Fibroblast of skin of right biceps (primary cell): ENCODE measurements at places on chromosomes 7 and 10.

- no peak for DNase-seq
Observed at GRCh38 chr10:73971636-73972354, 26.1 kb upstream of the VCL start.

DNA sequence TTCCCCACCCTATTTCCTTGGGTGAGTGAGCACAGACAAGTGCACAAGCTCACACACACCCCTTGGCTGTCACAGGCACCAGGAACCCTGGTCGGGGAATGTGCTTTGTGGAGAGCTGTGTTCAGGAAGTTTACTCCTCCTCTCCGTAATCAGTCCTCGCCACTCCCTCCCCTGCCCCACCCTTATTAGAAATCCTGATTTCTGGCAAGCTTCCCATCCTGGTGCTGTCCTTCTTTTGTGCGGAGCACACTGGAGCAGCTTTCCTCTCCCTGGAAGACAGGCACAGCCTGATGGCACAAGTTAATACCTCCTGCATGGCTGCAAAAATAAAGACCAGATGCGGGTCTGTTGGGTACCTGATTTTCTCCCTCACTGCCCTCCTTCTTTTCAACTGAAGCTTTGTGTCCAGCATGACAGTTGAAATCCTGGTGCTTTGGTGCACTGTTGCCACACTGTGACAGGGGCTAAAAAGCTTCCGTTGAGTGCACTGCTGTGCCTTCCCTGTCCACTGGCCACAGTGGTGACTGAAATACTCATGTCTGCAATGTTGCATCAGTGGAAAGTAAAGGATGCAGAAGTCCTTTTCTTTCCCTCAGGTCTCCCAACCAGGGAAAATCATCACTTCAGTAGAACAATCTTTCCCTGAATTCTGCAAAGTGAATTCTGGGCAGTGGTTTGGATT is 55.0 kb downstream of the LRRC4 start:
- DNase-seq: no peak

GRCh38 chr10:64430690-64431323 is 909.6 kb downstream of the REEP3 start:
- DNase-seq: peak; percentile 27

GRCh38 chr10:71754562-71754961 is 18.8 kb downstream of the VSIR start:
- no peak for DNase-seq

GRCh38 chr7:99731638-99732374 is 3.2 kb downstream of the CYP3A7 start:
- DNase-seq: no peak

- DNase-seq: no peak
Observed at GRCh38 chr10:97012470-97012869, 173.3 kb downstream of the SLIT1 start.

- DNase-seq: peak; percentile 44
Observed at GRCh38 chr10:116255886-116256751, 16.9 kb downstream of the GFRA1 start.

GRCh38 chr7:132145466-132145865 is 430.8 kb downstream of the PLXNA4 start:
- DNase-seq: peak; percentile 92

DNA sequence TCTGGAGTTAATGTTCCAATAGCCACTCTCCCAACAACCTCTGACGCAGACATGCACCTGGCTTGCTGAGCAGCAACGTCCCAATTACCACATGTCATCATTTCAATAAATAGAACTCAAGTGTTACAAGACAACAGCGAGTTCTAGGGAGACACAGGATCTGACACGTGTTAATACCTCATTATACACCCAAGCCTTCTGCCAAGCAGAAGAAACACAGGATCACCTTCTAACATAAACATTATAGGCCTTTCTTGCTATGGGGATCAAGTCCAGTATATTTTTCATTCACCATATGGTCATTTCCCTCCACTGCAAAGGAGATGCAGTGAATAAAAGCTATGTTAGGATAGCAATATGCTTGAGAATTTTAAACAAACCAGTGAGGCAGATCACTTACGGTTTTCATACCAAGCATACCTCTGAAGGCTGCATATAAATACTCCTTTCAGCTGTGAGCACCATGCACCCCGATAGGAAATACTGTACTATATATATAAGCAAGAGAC is 74.2 kb downstream of the JAZF1 start:
- DNase-seq: peak; percentile 61

DNA sequence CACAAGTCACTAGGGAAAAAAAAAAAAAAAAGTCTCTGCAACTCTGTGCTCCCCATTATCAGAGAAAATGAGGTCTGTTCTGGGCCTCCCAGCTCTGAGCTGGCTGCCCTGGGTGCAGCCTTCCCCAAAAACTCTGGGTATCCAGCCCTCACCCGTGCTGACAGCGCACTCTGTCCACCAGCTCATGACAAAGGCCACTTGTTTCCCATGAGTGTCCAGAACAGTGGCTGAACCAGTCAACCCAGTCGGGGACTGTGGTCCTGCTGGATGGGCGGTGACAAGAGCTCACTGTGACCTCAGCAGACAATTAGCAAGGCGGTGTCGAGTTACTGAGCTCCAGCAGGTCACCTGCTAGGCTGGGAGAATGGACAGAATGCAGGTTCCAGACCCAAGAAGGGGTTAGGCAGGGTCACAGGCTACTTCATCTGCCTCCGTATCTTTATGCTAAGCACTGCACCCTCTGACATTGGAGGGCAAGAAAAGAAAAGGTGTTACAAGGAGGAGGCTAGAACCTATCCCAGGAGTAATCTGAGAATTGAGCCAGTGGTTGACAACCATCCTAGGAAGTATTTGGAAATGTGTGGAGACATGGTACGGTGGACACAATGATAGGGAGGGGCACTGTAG is 37.2 kb downstream of the DLG5 start:
- DNase-seq: no peak

GRCh38 chr10:112958275-112958995 is 8.4 kb downstream of the TCF7L2 start:
- DNase-seq: peak; percentile 97

GRCh38 chr7:16693601-16694318 is 47.8 kb downstream of the BZW2 start:
- no peak for DNase-seq

- peak; percentile 80 for DNase-seq
Observed at GRCh38 chr7:134174795-134175261, 47.7 kb downstream of the LRGUK start.

DNA sequence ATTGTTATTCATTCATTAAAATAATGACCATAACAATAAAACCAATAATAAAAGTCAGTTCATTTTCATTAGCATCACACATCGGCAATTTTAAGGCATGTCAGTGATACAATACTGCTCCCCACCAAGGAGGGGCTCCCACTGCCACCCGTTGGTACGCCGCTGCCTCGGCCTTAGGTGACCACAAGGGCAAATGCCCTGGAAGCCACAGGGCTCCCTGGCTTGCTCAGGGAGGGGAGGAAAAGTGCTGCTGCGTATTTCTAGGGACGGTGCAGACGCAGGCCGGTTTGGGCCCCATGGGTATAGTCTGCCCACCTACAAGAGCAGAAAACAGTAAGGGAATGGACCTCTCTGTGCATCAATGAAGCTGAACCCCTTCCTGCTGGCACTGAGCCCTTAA is 85.1 kb downstream of the SLIT1 start:
- no peak for DNase-seq

DNA sequence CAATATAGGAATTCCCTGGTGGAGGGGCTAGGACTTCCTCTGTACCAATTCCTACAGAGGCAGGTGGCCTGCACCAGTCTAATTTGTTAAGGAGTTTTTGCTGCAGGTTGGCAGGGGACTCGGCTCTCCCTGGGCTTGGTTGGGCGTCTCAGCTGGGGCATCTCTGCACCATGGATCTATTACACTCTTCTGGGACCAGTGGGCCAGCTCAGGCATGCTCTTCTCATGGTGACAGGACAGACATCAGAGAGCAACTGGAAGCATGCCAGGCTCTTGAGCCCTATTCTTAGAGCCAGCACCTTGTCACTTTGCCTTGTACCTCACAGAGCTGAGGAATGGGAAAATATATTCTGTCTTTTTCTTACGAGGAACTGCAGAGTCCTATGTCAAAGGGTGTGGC is 74.6 kb downstream of the SH2D4B start:
- no peak for DNase-seq

GRCh38 chr7:8178353-8178752 is 83.6 kb downstream of the ICA1 start:
- DNase-seq: no peak

DNA sequence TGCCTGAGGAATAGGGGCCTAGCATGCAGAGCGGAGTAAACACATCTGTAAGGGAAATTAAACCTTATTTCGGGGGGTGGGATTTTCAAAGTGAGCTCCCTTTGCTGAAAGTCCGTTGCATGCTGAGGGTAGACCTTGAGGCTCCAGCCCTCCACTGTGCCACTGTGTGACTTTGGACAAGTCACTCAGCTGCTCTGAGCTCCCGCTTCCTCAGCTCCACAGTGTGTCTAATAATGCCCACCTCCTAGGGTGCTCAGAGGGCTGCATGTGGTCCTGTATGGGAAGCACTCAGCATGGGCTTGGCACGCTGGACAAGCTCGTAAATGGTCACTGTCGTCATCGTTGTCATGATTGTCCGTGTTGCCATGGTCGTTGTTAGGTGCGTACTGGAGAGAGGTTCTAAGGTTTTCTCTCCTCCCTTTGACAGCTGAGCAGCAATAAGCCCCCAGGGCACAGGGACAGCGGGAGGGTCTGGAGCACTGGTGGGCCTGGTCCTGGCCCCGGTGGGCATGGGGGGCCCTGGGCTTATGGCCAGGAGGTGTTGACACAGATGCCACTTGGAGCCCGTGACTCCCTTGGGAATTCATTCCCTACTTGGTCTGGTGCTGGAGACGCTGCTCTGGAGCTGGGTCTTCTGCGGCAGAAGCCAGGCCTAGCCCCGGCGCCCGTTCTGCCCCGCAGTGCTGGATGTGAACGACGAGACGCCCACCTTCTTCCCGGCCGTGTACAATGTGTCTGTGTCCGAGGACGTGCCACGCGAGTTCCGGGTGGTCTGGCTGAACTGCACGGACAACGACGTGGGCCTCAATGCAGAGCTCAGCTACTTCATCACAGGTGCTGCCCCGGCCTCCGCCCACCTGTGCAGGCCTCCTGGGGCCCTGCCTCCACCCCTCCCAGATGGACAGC is 13.1 kb downstream of the C10orf105 start:
- DNase-seq: no peak

DNA sequence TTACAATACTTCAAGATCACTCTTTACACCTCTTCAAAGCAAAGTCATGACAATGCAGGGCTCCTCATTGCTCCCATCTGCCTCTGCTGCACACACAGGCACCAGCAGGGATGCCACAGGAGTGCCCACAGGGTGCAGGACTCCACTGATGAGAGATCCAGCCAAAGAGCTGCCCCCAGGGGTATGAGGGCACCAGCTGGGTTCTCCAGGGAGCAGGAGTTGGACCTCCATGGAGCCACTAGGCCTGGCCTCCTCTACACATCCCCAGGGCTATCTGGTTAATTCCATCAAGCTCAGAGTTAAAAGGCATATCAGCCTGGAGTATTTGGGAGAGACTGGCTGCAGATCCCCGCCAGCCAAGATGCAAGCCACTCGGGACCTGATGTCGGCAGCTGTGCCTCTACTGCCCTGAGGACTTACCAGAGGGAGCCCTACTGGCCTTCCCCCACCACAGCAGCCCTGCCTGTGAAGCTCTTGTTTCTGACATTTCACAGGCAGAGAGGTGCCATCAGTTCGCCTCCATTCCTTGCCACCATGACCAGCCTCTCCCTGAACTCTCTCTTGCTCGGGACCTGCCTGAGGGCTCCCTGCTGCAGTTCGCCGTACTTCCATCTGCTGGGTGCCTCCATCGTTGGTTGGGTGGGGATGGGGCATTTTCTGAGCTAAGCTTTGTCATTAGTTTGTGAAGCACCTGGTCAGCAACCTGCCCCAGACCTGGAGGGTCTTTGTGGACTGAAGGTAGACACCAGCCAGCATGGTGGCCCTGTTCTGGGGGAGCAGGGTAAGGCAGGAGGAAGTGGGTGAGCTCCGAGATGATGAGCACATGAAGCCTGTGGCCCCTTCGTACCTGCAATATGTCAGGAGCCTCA is 12.5 kb upstream of the TRIM8 start:
- no peak for DNase-seq

DNA sequence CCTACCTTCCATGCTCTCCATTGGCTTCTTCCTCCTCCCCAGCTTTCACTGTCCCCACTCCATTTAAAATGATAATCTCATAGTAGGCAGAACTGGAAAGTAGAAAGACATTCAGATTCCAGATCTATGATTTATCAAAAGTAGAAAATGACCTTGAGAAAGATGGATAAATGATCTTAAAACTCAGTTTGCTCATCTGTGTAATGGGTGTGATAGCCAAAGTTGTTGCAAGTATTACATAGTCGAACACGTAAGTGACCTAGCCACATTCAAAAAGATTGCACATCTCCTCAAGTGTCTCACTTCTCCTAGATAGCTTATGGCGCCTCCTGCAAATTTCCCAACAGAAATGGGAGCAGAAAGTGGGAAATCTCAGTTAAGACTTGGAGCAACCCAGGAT is 89.8 kb upstream of the FGL2 start:
- no peak for DNase-seq

DNA sequence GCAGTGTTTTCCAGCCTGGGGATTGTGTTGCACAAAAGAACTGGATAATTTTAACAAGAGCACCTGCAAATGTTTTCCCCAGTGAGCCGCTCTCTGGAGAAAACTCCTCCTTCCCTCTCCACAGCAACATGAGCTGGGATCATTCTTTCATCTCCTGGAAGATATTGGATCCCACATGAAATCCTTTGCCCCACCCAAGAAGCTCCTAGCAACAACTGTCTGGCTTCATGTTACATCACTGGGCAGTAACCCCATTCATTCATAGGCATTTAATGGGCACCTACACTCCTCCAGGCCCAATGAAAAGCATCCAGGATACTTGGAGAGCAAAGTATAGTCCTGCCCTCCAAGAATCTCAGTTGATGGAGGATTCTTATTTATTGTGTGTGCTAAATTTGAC is 27.2 kb downstream of the LSM5 start:
- DNase-seq: no peak

DNA sequence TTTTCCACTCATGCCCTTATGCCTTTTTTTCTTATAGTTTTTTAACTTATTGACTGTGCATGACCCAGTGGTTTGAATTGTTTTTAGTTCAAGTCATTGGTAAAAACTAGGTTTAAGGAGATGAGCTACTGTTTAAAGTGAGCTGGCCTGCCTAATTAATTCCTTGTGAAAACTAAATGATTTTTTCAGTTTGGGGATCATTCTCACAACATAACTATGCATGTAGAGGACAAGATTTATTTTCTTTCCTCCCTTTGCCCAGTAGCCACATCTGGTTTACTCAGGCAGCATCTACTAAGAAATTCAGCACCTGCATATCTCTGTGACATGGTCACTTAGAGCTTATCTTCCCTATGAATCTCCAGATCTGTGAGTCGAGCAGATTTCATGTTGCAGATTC is 1.7 kb downstream of the ADO start:
- DNase-seq: peak; percentile 46
